ENCODE measurements at places on chromosomes 7 and 10.

DNA sequence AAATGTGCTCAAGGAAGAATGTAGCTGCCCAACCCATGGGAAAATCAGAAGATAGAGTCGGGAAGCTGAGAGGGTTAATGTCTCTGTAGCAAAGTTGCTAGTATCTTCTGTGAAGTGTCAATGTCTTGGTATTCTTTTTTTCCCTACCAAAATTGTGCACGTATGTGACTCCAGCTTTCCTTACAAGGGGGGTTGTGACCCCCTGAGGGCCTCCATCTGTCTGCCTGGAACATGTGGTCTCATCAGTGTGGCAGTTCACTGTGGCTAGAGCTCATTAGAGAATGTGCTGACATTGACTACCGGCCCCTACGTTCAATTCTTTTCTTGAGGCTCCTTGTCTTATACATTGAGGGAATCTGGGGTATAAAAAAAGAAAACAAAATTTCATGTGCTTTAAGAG, 725.2 kb upstream of the CELF2 start:
- no peak for DNase-seq

DNA sequence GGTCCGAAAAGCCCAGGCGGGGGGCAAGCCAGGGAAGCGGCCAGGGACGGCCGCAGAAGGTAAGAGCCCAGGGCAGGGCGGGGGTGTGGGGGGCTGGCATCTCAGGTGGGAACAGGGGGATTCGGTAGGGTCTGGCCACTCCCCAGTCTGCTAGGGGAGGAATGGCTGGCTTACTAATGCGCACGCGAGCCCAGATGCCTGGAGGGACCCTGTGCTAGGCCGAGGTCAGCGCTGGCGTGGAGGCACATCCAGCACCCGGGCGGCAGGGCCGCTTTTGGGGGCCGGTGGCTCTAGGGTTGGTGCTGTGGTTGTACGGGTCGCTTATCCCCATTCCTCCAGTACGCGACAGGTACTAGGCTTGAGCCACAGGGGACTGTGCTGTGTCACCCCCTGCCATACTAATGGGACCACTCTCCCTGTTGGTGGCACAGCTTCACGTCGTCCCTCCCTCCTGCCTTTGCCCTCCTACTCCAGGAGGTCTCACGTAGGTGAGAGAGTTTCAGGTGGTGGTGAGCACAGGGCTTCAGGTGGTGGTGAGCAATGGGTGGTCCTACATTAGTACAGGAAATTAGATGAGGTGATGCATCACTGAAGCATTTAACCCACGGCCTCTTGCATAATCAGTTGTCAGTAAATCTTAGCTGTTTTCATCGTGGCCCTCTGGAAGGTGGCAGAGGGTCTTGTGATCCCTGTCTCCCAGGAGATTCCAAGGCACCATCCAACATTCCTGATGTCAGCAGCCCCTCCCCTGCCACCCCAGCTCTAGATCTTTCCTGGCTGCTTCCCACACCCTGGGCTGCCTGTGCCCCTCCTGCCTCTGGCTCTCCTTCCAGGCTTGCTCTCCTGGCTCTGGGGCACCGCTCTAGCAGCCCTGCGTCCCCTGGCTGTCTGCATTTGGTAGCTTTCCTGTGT, 971 bp downstream of the AEBP1 start:
- no peak for DNase-seq

DNA sequence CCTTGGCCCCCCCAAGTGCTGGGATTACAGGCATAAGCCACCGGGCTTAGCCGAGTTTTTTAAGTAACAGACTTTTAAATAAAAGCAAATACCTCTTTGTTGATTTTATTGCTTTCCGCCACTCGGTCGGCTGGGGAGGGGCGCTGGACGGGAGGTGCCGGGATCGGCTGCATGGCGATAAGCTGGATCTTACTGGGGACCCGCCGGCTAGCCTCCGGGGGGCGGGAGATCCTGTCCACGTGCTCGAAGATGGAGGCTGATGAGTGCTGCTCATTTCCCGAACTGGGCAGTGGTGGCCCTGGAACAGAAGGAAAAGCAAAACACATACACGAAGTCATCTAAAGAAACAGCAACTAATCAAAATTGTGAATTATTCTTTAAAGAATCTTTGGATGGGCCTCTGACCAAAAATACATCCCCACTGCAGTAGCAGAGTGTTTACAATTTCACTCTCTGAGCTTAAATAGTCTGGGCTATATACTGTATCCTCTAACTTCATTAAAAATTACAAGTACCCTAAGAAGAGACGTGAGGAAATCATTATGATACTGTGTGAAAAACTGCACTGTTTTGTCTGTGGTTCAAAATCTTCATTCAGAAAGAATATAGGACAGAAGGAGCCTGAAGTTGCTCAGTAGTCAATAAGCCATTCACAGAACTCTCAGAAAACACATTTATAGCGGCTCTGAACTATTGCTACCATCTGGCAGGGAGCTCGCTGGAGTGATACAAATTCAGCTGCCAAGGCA, 73.2 kb upstream of the ATP6V0A4 start:
- DNase-seq, result no peak

- DNase-seq, result no peak
Observed at GRCh38 chr10:3734111-3734510, 50.9 kb downstream of the KLF6 start.

DNA sequence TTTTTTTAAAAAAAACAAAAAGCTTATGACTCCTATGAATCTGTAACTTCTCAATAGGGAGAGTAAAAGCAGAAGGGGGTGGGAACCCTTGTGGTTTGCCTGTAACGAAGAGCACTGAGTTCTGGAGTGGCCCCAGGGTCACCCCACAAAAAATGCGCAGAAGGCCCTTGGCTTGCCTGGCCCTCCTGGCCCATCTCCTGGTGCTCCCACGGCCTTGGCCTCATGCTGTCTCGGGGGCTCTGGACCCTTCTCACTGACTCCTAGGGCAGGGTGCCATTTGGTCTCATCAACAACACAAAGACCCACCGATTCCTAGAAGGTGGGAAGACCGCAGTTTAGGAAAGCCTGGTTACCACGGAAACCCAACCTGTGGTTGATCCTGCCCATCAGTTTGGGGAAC, 40.8 kb downstream of the ZNF467 start:
- DNase-seq, result no peak

DNA sequence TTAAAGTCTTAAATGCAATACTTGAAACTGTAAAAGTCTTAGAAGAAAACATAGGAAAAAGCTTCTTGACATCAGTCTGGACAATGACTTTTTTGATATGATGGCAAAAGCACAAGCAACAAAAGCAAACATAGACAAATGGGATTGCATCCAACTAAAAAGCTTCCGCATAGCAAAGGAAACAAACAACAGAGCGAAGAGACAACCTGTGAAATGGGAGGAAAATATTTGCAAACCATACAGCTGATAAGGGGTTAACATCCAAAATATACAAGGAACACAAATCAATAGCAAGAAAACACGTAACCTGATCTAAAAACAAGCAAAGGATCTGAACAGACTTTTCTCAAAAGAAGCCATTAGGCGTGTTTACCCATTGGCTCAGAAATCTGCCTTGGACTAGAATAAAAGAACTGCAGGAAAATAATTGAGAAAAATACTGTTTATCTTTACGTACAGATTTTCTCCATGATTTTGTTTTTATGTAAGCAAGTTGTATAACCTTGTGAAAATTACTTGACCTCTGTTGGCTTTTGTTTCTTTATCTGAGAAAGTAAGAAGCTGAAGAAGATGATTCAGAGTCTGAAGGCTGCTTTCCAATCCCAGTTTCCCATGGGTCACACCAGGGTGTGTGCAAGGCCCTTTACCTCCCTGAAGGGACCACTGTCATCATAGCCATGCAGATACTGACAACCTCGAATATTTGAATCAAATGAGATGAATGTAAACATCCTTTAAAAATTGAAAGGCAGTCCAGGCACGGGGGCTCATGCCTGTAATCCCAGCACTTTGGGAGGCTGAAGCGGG, 99.1 kb upstream of the LANCL2 start:
- no peak for DNase-seq

DNA sequence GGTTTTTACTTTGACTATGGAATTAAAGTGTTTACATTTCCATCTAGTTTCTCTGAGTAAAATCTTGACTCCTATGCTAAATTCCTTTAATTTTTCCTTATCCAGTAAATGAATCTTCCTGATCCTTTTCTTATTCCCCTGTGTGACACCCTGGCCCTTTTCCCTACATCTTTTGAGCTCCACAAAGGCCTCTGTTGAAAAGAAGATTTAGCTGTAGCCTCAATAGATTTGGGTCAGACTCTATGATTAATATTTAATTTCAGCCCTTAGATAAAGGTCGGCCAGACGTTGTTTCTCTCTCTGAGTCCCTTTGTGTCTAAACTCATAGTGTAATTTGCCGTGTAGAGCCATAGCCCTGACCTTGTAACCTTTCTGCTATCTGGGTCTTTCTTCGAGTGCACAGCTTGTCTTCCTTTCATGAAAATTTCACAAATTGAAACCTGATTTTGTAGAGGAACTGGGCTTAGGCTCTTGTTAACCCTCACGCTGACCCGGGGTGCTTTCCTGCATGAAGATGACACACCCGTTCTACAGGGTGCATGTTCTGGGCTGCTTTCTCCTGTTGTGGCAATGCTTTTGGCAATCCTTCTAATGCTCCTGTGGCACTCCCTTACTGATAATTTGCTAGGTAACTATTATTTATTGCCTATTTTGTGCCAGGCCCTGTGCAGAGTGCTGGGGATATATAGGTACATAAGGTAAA, 21.2 kb downstream of the LSMEM1 start:
- DNase-seq, result no peak

- DNase-seq, result no peak
Observed at GRCh38 chr7:98628418-98628817, 11.3 kb downstream of the NPTX2 start.
